H7 (cell line): ENCODE measurements at places on chromosomes 1 and 21. TPM values are rescaled to one million over a fixed set of nuclear protein-coding genes. Genes with fewer than 3 reads are reported as not detected.

DNA sequence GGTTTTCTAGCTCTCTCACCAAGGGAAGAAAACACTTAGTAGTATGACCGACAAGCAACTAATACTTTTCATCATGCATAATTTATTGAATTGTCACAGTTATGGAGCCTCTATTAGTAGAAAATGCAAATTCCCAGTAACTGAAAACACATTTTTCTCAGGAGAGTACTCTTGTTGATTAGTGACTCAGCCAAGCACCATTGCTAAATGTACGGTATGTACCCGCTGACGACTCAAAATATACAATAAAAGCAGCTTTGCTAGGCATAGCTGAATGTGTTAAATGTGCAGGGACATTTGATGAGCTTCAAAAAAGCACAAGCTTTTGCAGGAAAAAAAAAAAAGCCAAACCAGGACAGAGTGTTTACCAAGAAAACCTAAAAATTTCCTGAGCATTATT is 63.9 kb downstream of the WDR64 start:
- no peak for DNase-seq

- DNase-seq, result no peak
Measured at GRCh38 chr1:11720525-11720924, 15.4 kb upstream of the AGTRAP start.

RIPK4 gene
- total RNA-seq, result 10.5 and 11.7 TPM in 2 replicates

DNA sequence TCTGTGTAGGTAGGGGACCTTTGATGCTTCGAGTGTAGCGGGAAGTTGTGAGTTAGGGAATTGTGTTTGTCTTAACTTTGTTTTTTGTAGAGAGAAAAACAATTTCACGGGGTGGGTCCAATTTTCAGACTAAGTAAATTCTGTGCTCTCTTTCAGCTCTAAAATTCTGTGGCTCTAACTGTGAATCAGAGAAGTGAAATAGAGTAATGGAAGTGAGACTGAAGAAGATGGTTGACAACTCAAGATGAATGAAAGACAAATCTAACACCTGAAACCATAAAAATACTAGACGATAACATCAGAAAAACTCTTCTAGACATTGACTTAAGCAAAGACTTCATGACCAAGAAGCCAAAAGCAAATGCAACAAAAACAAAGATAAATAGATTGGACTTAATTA is 4.4 kb upstream of the FMO1 start:
- no peak for DNase-seq

DNA sequence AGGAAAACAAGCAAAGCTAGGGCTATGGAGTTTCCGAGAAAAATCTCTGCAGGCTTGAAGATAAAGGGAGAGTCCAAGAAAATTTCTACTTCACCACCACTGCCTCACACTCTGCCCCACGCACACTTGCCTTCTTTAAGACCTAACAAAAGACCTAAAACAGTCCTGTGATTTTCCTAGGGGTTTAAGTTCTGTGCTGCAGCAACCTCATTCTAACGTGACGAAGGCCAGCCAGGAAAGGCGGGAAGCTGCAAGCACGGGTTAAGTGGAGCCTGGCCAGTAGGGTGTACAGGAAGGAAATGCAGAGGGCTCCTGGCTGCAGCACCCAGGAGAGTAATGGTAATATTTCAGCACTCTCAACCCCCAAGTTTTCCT is 1.5 kb downstream of the SPATA6 start:
- no peak for DNase-seq

DNA sequence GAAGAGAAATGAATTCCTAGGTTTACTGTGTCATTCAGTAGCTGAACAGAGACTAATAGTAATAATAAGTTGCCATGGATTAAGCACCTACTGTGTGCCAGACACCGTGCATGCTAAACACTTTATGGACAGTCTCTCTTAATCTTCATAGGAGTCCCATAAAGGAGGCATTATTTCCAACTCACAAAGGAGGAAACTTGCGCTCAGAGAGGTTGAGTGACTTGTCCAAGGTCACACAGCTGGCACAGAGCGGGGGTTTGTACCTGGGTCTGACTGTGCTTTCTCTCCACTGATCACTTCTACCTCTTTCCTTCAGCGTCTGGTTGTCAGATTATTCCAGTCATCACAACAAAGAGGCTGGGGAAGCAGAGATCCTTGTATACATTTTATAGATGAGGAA is 91.3 kb downstream of the KIRREL1 start:
- DNase-seq, result no peak

DNA sequence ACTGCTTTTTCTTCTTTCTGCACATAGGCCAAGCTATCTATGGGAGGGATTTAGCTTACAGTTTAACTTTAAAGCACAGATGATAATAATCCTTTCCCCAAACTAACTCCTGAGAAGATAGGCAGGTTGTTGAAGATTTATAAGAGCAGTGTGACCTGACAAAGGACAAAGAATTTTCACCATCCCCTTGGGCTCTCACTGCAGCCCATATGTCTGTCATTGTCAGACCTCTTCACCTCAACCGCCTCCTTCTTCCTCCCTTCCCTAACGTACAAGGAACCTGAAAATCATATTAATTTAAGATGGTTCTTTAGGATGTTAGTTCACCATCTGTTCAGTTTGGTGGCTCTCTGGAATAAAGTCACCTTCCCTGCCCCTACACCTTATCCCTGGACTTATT is 5.0 kb downstream of the RNU1-2 start:
- DNase-seq, result no peak

EDN2 gene
- total RNA-seq, result 0.55 and 0.81 TPM in 2 replicates

GRCh38 chr1:43387976-43388599 is 1.5 kb downstream of the MED8 start:
- DNase-seq, result no peak

- DNase-seq, result no peak
Measured at GRCh38 chr1:227844320-227845146, 29.1 kb downstream of the PRSS38 start.

KRTAP12-4 gene
- total RNA-seq, result not detected in 2 replicates
